Panc1 (cell line): ENCODE measurements at places on chromosomes 4 and X.

- DNase-seq, result no peak
Observed at GRCh38 chrX:133544778-133545177, 129.5 kb upstream of the GPC4 start.

GRCh38 chr4:184587221-184587620 is 62.0 kb downstream of the CASP3 start:
- DNase-seq, result no peak

DNA sequence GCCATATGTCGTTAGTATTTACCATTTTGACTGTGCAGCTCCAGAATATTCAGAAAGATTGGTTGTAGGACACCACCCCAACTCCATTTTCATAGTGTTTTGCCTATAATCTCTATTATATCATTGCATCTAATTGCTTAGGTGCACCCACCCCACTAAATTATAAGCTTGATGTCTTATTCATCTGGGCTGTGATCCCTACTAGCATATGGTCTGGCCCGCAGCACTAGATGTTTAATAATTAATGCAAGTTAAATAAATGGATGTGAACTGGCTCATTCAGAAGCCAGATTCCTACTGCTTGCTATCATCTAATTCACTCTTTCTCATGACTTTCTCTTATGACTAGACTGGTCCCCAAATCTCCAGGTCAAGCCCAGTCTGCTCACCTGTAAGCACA is 143.5 kb downstream of the RELL1 start:
- DNase-seq, result no peak

GRCh38 chr4:20219521-20219920 is 32.2 kb upstream of the SLIT2 start:
- no peak for DNase-seq

DNA sequence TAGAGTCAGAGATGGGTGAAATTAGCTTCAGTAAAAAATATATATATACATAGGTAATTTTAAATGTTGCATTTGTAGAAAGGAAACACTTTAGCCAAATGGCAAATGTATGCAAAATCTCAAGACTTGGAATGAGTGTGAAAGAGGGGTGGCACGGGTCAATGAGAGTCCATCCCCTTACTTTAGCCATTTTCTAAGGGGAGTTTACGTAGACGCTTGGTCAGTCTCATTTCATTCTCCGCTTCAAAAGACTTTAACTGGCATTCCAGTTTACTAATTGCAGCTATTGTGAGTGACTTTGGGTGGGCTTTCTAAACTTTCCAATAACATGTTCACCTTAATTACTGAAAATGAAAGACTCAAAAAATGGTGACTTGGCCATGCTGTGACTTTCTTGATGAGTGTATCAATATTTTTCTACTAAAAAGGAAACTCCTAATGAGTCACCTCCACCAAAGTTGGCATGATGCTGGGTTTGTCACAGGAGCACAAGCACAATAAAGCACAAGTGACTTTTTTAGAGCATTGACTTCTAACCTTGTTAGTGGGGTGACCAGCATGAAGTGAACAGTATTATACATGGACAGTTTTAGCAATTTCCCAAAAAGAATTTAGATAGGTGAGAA is 356.0 kb upstream of the RASGEF1B start:
- DNase-seq, result no peak

DNA sequence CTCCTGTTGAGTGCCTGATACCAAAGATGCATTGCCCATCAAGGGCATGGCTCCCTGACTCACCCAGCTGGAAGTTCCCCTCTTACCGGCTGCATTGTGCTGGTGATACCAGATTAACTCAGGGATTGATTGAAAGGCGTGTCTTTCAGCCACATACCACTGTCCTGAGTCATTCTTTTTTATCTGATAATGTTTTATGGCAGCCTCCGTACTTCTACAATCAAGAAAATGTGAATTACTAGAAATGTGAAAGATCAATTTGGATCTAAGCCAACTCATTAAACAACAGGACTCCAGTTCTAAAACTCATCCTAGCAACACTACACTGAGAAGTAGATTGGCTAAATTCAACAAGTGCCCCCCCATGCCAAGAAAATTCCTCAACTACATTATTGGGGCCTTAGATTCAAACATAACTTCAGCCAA is 40.0 kb downstream of the TXK start:
- no peak for DNase-seq
